Stomach (tissue), 19 donors: ENCODE measurements at places on chromosomes 4 and X.
A peak's percentile ranks its signal among the peaks of the same experiment; 100 is the strongest.

DNA sequence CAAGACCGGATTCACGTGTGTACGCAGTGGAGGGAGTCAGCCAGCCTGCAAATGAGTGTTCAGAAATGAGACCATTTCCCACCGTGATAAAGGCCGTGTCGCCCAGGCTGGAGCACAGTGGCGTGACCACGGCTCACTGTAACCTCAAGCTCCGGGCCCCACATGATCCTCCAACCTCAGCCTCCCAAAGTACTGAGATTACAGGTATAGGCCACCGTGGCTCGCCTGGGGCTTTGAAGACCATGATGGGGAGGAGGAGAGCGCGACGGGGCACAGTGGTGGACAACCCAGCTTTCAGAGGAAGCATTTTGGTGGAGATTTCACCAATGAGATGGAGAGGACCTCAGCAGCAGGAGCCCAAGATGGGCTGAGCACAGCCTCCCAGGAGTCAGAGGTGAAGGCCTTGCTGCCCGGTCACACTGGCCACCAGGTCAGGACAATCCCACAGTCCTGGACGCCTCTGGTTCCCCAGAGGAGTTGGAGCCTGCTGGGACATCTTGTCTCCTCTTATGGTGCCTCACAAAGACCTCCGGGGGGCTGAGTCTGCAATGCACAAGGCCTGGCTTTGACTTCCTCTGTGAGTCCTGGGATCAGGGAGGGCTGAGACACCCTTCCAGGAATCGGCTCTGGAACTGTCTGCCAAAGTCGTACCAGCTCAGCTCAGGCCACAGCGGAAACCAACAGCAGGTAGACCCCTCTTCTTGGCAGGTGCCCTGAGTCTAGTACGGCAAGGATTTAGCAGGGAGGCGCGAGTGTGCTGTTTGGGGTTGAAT is 22.4 kb upstream of the MXD4 start:
- no peak for DNase-seq

DNA sequence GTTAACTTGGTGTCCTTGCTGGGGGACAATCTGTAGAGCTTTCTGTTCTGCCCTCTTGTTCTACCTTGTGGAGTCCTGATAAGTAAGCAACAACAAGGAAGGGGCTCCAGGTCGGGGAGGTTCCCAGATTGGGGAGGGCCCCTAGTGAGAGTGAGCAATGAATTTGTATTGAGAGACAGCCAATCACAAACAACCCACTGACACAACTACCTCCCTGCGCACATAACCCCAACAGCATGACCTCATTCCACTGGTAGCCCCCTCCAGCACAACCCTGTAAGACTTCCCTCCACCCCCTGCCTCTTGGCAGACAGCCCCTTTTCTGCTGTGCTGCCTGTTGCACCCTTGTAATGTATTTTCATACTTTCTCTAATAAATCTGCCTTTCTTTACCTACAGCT is 19.7 kb upstream of the PNPLA4 start:
- DNase-seq: no peak

DNA sequence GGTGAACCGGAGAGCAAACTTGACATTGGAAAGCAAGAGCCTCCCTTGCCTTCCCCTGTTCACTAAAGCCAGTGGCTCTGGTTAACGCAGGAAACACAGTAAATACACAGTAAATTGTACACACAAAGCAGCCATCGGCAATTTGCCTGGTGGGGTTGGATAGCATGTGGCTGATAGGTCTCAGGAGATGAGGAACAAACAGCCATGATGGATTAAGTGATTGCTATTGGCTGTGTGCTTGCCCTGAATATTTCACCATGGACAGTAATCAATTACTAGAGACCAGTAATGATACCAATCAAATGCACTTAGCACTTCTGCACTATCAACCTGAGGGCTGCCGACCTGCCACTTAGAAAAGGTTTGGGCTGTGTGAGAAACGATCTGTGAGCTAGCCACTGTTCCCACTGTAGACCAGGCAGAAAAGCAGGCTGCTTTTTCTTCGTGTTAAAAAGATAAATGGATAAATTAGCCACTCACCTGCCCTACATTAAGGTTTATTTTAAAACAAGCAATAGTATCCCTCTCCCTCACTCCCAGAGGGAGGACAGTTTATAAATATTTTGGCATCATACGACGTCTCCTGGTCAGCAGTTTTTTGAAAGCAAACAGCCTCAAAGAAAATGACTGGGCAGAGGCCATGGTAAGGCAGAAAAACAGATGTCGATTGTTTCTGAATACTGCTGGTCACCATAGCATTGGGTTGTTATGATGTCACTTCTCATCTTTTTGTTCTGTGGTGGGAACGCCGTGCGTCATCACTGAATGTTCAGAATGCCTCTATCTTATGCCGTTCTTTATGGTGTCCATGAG is 167.1 kb downstream of the MAML3 start:
- DNase-seq: peak; percentile 67

- no peak for DNase-seq
Measured at GRCh38 chr4:120733968-120734367, 188.6 kb downstream of the PRDM5 start.

GRCh38 chr4:139824882-139825522 is 159.4 kb downstream of the MGST2 start:
- no peak for DNase-seq

GRCh38 chr4:43330288-43330687 is 437.8 kb downstream of the GRXCR1 start:
- no peak for DNase-seq

GRCh38 chr4:91325495-91325894 is 978.3 kb upstream of the GRID2 start:
- peak; percentile 75 for DNase-seq

- DNase-seq: no peak
Measured at GRCh38 chrX:10470009-10470408, 150.4 kb downstream of the MID1 start.

DNA sequence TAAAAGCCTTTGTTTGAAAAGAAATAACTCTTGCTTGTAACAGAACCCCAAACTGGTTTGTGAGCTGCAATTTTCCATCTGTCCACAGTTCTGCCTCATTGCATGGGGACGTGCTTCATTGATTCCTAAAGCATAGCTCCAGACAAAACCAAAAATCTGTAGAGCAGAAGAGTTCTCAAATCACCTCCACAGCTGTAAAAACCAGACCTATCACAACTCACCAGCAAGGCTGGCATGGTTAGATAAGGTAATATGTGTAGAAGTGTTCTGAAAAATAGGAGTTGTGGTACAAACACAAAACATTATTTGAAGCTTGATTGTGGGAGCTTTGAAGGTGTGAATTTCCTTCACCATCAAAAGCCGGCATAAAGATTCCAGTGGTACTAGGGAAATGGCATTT is 12.5 kb upstream of the RAB28 start:
- no peak for DNase-seq

DNA sequence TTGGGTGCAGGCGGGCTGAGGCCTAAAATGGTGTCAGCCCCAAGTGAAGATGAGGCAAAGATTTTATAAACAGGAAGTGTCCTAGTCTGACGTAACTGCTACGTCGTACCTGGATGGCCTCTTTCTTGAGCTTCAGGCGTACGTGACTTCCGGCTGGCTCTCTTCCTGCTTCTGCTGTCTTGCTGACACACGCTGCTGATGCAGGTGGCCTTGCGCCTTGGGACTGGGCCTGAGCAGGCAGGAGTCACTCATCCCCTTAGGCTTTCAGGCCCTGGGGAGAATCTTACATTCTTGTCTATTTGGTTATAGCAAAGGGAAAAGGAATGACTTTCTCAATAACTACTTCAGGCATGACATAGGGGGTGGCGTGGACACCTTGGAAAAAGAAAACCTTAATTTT is 20.1 kb upstream of the ABRAXAS1 start:
- no peak for DNase-seq

DNA sequence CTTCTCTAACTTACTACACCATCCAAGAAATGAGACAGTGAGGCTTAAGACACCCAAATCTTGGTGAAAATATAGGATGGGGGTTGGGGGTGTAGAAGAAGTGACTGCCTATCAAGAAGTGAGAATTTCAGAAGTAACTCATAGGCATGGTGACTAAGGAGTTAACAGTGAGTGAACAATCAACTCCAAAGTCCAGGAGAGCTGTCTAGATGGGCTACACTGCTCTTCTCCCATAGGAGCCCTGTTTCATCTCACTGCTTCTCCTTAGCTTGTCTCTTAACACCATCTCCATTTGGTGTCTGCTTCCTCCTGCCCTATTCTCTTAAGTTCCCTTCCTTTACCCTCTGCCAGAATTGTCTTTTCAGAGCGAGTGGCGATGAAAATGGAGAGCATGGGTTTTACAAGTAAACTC is 22.7 kb downstream of the FABP2 start:
- DNase-seq: peak; percentile 41

- DNase-seq: no peak
Measured at GRCh38 chr4:88696630-88697029, 999 bp downstream of the NAP1L5 start.
